ENCODE measurements at places on chromosomes 5 and 9.
A peak's percentile ranks its signal among the peaks of the same experiment; 100 is the strongest.

DNA sequence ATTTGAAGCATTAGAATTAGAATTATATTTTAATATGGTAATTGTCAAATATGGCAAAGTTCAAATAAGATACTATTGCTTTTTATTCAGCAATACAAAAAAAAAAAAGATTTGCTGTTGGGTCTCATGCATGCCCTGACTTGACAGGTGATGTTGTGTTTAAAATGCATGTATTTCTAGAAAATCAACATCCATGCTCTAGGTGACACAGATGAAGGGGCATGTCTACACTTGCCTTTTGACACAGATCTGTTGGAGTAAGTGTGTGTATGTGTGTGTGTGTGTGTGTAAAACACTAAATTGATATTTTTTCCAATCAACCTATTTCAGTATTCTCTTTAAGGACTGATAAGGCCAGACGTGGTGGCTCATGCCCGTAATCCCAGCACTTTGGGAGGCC lies 38.1 kb upstream of the SMARCA2 start:
- peaks cover 16% of the 10 kb centered on the region for H3K4me1 ChIP-seq
- no peaks in the 10 kb centered on the region for H3K36me3 ChIP-seq
- DNase-seq = no peak
- no peak overlapping the region for H3K4me3 ChIP-seq
- no peaks in the 10 kb centered on the region for H3K27me3 ChIP-seq

- DNase-seq = no peak
- no peaks in the 10 kb centered on the region for H3K4me1 ChIP-seq
- H3K27me3 ChIP-seq = no peaks in the 10 kb centered on the region
- no peak overlapping the region for H3K27ac ChIP-seq
Observed at GRCh38 chr5:159061179-159061796, 38.4 kb downstream of the EBF1 start.

- no peaks in the 10 kb centered on the region for H3K36me3 ChIP-seq
- H3K4me1 ChIP-seq = no peaks in the 10 kb centered on the region
- DNase-seq = no peak
- no peak overlapping the region for H3K4me3 ChIP-seq
- H3K27me3 ChIP-seq = no peaks in the 10 kb centered on the region
- no peak overlapping the region for H3K27ac ChIP-seq
Observed at GRCh38 chr9:16784002-16784401, 86.5 kb downstream of the BNC2 start.

- peaks cover 25% of the 10 kb centered on the region for H3K4me1 ChIP-seq
- H3K4me3 ChIP-seq = no peak overlapping the region
- peaks cover 37% of the 10 kb centered on the region for H3K27me3 ChIP-seq
- peak; percentile 27 for DNase-seq
- no peak overlapping the region for H3K27ac ChIP-seq
Observed at GRCh38 chr9:133463234-133463863, 3.6 kb downstream of the CACFD1 start.

- no peaks in the 10 kb centered on the region for H3K36me3 ChIP-seq
- H3K4me3 ChIP-seq = no peak overlapping the region
- no peaks in the 10 kb centered on the region for H3K27me3 ChIP-seq
- no peak overlapping the region for H3K27ac ChIP-seq
- no peak for DNase-seq
Observed at GRCh38 chr9:99090336-99091130, 14.4 kb upstream of the TGFBR1 start.

GRCh38 chr5:16570121-16570815 lies 46.5 kb downstream of the RETREG1 start:
- no peak for DNase-seq
- no peaks in the 10 kb centered on the region for H3K36me3 ChIP-seq
- H3K4me1 ChIP-seq = no peaks in the 10 kb centered on the region
- H3K27ac ChIP-seq = no peak overlapping the region
- no peak overlapping the region for H3K4me3 ChIP-seq

DNA sequence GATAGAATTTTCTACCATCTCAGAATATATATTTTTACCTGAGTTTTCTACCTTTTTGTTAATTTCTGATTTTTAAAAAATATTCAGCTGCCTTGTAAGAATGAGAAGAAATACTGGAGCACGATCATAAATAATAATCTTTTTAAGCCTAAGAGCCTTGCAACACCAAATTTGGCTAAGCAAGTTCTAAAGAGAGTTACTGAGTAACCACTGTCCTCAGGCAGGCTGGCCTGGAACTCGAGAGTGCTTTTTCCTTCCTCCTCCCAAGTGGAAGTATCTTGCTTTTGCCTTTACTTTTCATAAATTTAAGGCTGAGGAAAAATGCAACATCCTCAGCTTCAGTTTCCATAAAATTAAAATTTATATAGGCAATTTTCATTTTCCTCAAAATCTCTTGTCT lies 21.0 kb downstream of the GLRX start:
- no peak for DNase-seq
- no peaks in the 10 kb centered on the region for H3K36me3 ChIP-seq
- no peak overlapping the region for H3K27ac ChIP-seq
- H3K27me3 ChIP-seq = no peaks in the 10 kb centered on the region

DNA sequence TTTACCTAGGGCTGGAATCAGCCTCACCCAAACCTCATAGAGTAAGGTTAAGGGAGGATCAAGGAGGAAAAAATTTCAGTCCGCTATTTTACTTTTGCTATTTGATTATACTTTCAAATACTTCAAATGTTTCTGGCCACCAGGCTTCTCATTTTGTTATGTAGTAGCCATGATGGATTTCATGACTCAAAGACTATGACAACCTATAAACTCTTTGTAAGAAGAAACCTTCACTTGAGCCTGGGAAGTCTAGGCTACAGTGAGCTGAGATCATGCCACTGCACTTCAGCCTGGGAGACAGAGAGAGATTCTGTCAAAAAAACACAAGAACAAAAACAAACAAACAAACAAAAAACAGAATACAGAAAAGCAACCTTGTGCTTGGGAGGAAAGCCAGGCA lies 293.6 kb upstream of the TNC start:
- no peak overlapping the region for H3K27ac ChIP-seq
- no peak for DNase-seq
- no peaks in the 10 kb centered on the region for H3K27me3 ChIP-seq
- no peaks in the 10 kb centered on the region for H3K36me3 ChIP-seq
- peaks cover 7% of the 10 kb centered on the region for H3K4me1 ChIP-seq

- DNase-seq = no peak
- H3K36me3 ChIP-seq = no peaks in the 10 kb centered on the region
- no peaks in the 10 kb centered on the region for H3K4me1 ChIP-seq
Observed at GRCh38 chr9:38036359-38037084, 32.5 kb downstream of the SHB start.

DNA sequence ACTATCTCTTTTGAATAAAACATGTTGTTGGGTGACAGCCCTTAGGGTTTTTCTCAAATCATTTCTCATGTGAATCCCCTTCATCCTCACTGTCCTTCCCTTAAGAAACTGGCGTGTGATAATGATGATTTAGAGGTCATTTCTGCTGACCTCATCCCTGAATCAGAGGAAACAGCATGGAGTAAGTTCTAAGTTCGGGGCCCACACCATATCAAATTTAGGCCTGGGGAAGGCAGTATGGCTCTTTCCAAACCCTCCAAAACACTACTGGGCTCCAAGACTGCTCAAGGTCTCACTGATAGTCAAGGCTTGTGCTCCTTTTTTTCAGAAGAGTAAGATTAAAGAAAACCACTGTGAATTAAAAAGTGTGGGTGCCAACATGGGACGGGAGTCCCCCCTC lies 872 bp upstream of the SMIM3 start:
- H3K27ac ChIP-seq = no peak overlapping the region
- no peak overlapping the region for H3K4me3 ChIP-seq
- no peaks in the 10 kb centered on the region for H3K36me3 ChIP-seq
- no peak for DNase-seq
- H3K27me3 ChIP-seq = peaks cover 6% of the 10 kb centered on the region

GRCh38 chr9:121776739-121777637 lies 125.6 kb downstream of the DAB2IP start:
- no peak overlapping the region for H3K4me3 ChIP-seq
- no peaks in the 10 kb centered on the region for H3K4me1 ChIP-seq
- H3K27ac ChIP-seq = no peak overlapping the region
- no peak for DNase-seq
- H3K27me3 ChIP-seq = no peaks in the 10 kb centered on the region

GRCh38 chr9:125580701-125581286 lies 126.2 kb downstream of the MAPKAP1 start:
- DNase-seq = no peak
- no peak overlapping the region for H3K4me3 ChIP-seq
- no peaks in the 10 kb centered on the region for H3K36me3 ChIP-seq
- H3K27ac ChIP-seq = no peak overlapping the region
- no peaks in the 10 kb centered on the region for H3K27me3 ChIP-seq

- no peaks in the 10 kb centered on the region for H3K36me3 ChIP-seq
- no peak overlapping the region for H3K4me3 ChIP-seq
- H3K27me3 ChIP-seq = no peaks in the 10 kb centered on the region
- H3K27ac ChIP-seq = peak overlapping the region; percentile 72
- DNase-seq = peak; percentile 99
Observed at GRCh38 chr5:74326571-74327338, 313.8 kb downstream of the ENC1 start.

- no peaks in the 10 kb centered on the region for H3K27me3 ChIP-seq
- peak; percentile 20 for DNase-seq
- peaks cover 3% of the 10 kb centered on the region for H3K4me1 ChIP-seq
Observed at GRCh38 chr9:93276973-93277372, 93.0 kb downstream of the WNK2 start.

DNA sequence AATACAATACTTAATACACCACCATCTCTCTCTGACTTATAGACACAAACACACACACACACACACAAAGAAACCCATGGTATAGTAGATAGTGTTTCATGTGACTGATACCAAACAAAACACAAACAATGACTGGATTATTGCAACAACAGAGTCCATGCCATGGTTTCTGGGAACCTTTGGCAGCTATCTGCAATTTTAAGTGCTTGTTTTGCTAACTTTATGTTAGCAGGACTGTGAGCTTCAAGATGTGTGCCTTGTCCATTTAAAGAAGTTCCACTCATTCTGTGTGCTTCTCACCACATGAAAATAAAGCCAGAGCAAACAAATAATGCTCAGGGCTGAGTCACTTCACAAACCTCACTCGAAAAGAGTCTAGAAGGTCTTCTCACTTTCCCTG lies 15.1 kb upstream of the LURAP1L start:
- H3K27ac ChIP-seq = no peak overlapping the region
- H3K4me3 ChIP-seq = no peak overlapping the region
- H3K4me1 ChIP-seq = no peaks in the 10 kb centered on the region
- DNase-seq = no peak
- H3K27me3 ChIP-seq = no peaks in the 10 kb centered on the region

- no peak overlapping the region for H3K27ac ChIP-seq
- H3K27me3 ChIP-seq = peaks cover 95% of the 10 kb centered on the region
- H3K36me3 ChIP-seq = no peaks in the 10 kb centered on the region
- no peaks in the 10 kb centered on the region for H3K4me1 ChIP-seq
- no peak for DNase-seq
Observed at GRCh38 chr9:135268981-135269380, 181.5 kb downstream of the OLFM1 start.

GRCh38 chr5:94209774-94210355 lies 408.5 kb downstream of the KIAA0825 start:
- no peaks in the 10 kb centered on the region for H3K4me1 ChIP-seq
- no peak overlapping the region for H3K4me3 ChIP-seq
- no peaks in the 10 kb centered on the region for H3K36me3 ChIP-seq
- H3K27ac ChIP-seq = no peak overlapping the region

GRCh38 chr9:133460405-133461175 lies 812 bp downstream of the CACFD1 start:
- peaks cover 25% of the 10 kb centered on the region for H3K4me1 ChIP-seq
- H3K36me3 ChIP-seq = no peaks in the 10 kb centered on the region
- H3K27ac ChIP-seq = peak overlapping the region; percentile 70
- peak; percentile 48 for DNase-seq
- H3K4me3 ChIP-seq = peak overlapping the region; percentile 71

- H3K27me3 ChIP-seq = peaks cover 45% of the 10 kb centered on the region
- no peak overlapping the region for H3K27ac ChIP-seq
- H3K4me3 ChIP-seq = no peak overlapping the region
Observed at GRCh38 chr9:129347316-129348120, 169.5 kb upstream of the IER5L start.

DNA sequence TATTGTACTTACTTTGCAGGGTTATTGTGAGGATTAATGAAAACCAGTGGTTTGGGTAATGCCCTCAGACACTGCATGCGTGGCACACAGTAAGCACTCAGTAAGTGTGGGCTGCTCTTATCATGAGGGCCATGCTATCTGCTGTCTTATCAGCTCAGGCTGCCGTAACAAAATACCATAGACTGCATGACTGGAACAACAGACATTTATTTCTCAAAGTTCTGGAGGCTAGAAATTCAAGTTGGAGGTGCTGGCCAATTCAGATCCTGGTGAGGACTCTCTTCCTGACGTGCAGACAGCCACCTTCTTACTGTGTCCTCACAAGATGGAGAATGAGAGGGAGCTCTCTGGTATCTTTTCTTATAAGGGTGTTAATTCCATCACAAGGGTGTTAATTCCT lies 23.9 kb upstream of the SH3PXD2B start:
- no peak overlapping the region for H3K4me3 ChIP-seq
- no peaks in the 10 kb centered on the region for H3K27me3 ChIP-seq
- DNase-seq = no peak
- no peaks in the 10 kb centered on the region for H3K4me1 ChIP-seq
- no peaks in the 10 kb centered on the region for H3K36me3 ChIP-seq

DNA sequence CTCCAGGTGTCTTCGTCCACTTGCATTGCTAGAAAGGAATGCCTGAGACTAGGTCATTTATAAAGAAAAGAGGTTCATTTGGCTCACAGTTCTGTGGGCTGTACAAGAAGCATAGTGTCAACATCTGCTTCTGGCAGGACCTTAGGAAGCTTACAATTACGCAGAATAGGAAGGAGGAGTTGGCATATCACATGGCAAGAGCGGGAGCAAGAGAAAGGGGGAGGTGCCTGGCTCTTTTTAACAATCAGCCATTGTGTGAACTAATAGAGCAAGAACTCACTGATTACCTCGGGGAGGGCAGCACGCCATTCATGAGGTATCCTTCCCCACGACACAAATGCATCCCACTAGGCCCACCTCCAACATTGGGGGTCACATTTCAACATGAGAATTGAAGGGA lies 134.4 kb upstream of the EFNA5 start:
- H3K36me3 ChIP-seq = no peaks in the 10 kb centered on the region
- H3K27me3 ChIP-seq = no peaks in the 10 kb centered on the region
- no peak for DNase-seq
- no peak overlapping the region for H3K4me3 ChIP-seq
- no peaks in the 10 kb centered on the region for H3K4me1 ChIP-seq

GRCh38 chr5:119036101-119036762 lies 34.7 kb upstream of the DMXL1 start:
- DNase-seq = no peak
- H3K27me3 ChIP-seq = no peaks in the 10 kb centered on the region
- no peak overlapping the region for H3K4me3 ChIP-seq
- no peak overlapping the region for H3K27ac ChIP-seq

- H3K27ac ChIP-seq = no peak overlapping the region
- H3K36me3 ChIP-seq = no peaks in the 10 kb centered on the region
- no peaks in the 10 kb centered on the region for H3K4me1 ChIP-seq
- H3K27me3 ChIP-seq = no peaks in the 10 kb centered on the region
Observed at GRCh38 chr5:172869691-172870090, 35.6 kb downstream of the ERGIC1 start.

GRCh38 chr5:119300311-119300670 lies 55.5 kb upstream of the TNFAIP8 start:
- H3K36me3 ChIP-seq = no peaks in the 10 kb centered on the region
- H3K4me1 ChIP-seq = no peaks in the 10 kb centered on the region
- H3K27ac ChIP-seq = no peak overlapping the region
- no peak overlapping the region for H3K4me3 ChIP-seq
- no peak for DNase-seq

GRCh38 chr5:169648725-169649310 lies 11.7 kb downstream of the DOCK2 start:
- no peak overlapping the region for H3K4me3 ChIP-seq
- no peak overlapping the region for H3K27ac ChIP-seq
- H3K36me3 ChIP-seq = no peaks in the 10 kb centered on the region
- DNase-seq = no peak
- H3K4me1 ChIP-seq = peaks cover 30% of the 10 kb centered on the region
